ENCODE measurements at places on chromosomes 3 and 15.
A peak's percentile ranks its signal among the peaks of the same experiment; 100 is the strongest.

- no peak for DNase-seq
Measured at GRCh38 chr3:129131465-129132088, 10.0 kb upstream of the RAB43 start.

GRCh38 chr3:124469555-124469954 is 260.7 kb upstream of the UMPS start:
- no peak for DNase-seq

GRCh38 chr15:39602143-39602542 is 21.3 kb downstream of the THBS1 start:
- no peak for DNase-seq

- DNase-seq: no peak
Measured at GRCh38 chr3:152836269-152836668, 1.3 kb downstream of the P2RY1 start.

DNA sequence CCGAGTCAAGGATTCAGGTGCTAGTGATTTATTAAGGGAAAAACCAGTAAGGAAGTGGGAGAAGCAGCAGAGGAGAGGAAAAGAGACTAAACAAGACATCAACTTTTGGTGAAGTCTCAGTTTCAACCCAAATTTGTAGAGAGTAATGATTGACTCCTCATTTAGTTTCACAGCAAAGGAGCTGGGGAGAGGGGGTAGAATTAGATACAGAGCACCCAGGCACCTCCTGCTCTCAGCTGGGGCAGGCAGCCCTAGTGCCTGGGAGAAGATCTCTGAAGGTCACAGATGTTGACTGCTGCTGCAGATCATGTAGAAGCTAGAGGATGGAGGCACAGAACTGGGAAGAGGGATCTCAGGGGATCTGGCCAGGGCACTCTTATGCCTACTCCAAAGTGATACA is 29.1 kb downstream of the RPL39L start:
- DNase-seq: no peak

GRCh38 chr3:13023235-13023970 is 49.8 kb downstream of the IQSEC1 start:
- no peak for DNase-seq

GRCh38 chr15:73052653-73053397 is 562 bp downstream of the NEO1 start:
- peak; percentile 44 for DNase-seq

DNA sequence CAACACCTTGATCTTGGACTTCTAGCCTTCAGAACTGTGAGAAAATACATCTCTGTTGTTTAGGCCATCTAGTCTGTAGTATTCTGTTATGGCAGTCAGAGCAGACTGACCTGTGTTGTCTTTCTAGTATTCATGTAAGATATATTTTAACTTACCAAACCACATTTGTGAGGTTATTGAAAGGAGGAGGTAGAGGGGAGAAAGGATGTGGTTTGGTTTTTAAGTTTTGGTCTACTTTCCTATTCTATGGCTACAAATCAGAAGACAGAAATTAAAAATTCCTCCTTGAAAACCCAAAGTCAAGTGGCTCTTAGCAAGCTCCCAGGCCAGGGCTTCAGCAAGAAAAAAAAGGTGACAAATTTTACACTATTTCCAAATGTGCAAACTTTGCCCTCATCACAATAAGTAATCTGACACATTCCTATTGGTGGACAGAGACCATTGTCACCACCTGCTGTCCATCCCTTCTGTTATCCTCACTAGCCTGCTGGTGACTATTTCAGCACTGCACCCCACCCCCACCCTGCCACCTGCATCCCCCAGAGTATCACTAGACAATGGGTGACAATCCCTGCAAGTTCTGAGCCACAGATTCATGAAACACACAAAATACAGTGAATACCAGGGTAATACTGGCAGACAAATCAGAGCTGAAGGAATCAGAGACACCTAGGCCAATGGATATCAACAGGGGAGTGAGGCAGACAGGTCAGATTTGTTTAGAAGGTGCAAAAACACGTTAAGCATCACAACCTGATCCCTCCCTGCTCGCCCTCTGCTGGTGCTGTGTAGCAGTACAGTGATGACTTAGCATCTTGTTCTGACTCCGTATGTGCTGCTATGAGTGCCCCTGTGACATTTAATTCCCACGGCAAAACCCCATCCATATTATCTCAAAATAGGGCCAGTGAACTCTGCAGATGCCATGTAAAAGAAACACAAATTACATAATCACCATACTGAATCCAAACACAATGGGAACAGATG is 79.0 kb upstream of the DCLK3 start:
- DNase-seq: no peak

GRCh38 chr3:71360180-71360579 is 223.3 kb downstream of the FOXP1 start:
- no peak for DNase-seq

DNA sequence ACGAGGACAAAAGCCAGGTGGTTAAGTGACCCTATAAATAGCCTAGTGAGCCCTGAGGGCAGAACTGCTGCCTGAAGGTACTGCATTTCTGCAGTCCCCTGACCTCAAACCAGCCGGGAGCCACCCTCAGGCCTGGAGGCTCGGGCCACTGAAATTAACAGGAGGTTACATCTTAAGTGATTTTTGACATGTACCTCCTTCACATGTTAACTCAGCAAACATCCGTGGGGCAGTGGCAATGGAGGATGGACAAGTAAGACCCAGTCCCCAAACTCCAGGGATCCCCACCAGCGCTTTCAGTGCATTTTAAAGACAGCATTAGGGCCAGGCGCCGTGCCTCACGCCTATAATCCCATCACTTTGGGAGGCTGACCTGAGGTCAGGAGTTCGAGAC is 26.2 kb downstream of the PSTPIP1 start:
- no peak for DNase-seq

GRCh38 chr3:183988216-183988790 is 29.4 kb downstream of the ABCC5 start:
- no peak for DNase-seq

DNA sequence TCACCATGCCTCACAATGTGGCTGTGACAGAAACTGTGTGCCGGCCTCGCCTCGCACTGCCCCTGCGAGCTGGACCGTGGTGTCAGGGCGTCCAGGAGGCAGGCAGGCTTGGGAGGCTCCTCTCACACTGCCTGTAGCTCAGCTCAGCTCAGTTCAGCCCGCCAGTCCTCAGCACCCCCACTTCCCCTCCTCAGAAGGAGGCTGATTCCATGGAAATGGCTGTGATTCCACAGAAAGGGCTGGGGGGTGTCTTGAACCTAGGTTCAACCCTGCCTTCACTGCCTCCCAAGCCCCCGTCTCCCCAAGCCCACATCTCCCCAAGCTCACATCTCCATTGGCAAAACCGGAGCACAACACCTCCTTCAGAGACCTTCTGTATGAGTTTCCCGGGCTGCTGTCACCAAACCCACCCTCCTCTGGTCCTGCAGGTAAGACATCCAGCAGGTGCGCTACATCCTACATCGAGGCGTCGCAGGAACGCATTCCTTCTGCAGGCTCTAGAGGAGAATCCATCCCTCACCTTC is 94.0 kb downstream of the OCA2 start:
- DNase-seq: no peak

GRCh38 chr3:189961522-189962161 is 159.1 kb downstream of the P3H2 start:
- DNase-seq: peak; percentile 76

GRCh38 chr3:87167628-87168456 is 59.3 kb upstream of the CHMP2B start:
- DNase-seq: peak; percentile 10

GRCh38 chr3:14821151-14821550 is 2.4 kb downstream of the FGD5 start:
- no peak for DNase-seq

DNA sequence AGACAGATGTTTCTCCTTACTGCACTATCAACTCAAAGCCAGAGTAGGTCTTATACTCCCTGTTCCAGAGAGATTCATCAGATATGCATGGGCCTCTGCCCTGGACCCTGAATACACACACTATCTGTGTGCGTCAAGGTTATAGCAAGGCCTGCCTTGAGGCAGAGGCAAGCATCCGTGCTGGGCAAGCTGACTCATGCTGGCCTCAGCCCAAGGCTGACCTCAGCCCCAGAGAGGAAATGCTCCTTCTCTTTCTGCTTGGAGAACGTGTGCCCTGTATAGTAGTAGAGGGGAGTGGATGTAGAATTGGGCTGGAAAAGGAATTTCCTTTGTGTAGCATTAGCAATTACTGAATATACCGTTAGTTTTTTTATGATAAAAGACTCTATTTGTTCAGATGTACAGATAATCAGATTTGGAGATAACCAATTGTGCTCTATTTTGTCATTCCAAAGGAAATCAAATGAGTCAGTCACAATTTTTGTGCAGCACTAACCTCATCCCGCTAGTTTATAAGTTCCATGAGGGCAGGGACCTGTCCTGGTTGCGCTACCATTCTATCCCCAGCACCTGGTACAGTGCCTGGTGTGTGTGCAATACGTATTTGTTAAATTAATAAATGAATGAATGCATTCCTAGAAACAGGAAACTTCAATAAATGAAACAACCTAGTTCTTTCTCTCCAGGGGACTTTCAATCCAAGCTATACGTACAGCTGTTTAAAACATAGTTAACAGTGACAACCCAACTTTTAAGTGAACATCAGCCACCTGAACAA is 13.3 kb upstream of the PAQR9 start:
- DNase-seq: no peak

GRCh38 chr3:155196131-155197021 is 97.1 kb downstream of the STRIT1 start:
- DNase-seq: no peak

DNA sequence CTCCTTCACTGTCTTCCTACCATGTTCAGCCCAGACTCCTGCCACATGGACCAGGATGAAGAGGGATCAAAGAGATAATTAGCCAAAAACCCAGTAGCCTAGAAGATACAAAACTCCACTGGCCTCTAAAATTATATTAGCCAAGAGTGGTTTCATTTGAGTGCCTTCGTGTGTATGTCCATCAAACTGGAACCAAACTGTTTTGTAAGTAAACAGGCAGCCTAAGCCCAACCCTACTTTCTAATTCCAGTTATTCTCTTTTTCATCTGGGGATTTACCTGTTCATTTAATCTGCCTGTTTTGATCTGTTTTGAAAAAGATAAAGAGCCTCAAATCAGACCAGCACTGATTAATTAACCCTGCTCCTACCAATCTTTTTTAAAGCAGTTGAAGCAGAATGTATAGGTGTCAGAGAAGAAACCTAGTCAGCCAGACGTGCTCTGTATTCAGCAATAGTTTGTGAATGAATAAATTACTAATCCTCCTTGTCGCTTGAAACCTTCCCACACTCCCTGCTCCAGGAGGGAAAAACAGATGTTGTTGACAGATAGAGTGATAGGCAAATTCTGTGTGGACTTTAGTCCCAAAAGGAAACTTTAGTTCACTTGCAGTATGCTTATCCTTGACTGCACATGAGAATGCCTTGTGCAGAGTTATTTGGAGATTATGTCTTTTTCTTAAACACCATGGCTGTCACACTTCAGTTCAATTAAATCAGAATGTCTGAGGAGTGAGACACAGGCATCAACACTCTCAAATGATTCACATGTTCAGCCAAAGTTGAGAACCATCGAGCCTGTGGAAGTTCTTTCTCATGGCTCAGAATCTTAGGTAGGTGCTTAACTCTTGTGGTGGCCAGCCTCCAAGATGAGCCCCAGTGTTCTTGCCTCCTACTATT is 55.5 kb upstream of the ZBED2 start:
- DNase-seq: no peak

DNA sequence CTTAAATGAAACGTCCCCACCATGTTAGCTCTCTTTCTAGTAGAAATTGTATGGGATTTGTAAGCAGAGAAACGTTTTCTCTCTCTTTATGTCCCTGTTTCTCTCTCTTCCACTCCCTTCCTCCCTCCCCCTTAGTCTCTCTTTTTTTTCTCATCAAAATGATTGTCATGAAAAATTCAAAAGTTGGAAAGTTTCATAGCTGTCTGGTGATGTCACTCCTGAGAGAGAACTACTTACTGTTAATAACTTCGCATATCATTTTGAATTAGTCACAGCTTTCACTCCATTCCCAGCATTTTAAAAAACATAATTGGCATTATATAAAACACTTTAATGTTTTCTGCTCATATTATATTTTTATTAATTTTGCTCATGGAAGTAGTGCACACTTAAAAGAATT is 331.1 kb downstream of the C3orf38 start:
- DNase-seq: no peak

GRCh38 chr15:39358441-39359041 is 222.3 kb upstream of the THBS1 start:
- no peak for DNase-seq

DNA sequence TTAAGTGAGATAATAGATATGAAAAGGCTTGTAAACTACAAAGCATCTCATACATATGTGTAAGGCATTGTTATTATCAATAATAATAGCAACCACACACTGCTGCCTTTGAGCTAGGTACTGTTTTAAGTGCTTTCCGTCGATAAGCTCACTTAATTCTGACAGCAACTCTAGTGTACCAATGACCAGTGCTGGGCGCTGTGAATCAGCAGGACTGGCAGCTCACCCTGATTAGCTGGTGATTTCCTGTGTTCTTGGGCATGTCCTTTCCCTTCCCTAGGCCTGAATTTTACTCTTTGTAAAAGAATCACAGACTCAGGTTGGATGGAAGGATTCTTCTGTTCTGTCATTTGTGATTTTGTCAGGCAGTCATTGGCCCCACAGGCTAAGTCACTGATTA is 215.6 kb downstream of the LPP start:
- no peak for DNase-seq

DNA sequence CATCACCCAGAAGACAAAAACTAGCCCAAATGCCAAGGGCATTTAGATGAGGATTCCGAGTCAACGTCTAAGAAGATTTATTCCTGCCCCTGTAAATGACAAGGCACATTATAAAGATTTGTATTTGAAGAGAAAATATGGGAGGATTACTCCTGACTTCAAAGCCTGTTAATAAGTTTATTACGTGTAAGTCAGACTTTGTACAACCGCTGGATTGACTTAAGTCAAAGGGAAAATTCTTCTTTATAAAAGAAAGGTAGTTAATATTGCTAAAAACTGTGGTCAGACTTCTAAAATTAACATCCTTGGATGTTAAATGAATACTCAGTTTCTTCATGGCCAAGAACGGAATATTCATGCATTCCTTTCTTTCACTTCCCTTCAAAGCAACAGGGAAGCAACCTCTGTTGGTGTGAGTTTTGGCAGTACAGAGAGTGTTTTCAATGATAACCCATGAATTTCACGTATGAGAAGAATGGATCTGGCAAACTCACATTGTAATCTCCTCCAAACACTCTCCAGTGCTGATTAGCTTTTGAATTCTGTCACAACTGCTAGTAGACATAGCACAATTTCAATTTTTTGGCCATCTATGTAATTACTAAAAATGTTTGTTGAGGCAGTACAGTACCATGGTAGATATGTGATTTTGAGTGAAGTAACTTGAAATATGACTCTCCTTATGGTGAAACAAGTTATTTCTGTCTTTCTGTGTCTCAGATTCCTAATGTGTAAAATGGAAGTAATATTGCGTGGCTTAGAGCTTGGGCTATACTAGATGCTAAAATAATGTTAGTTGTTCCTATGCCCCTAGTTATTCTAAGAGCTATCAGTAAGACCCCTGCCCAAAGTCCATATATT is 62.0 kb downstream of the PLD1 start:
- DNase-seq: no peak

GRCh38 chr3:128472449-128473179 is 5.9 kb upstream of the DNAJB8 start:
- DNase-seq: no peak

- no peak for DNase-seq
Measured at GRCh38 chr15:83225449-83225848, 17.8 kb upstream of the HDGFL3 start.
